HT-29 (cell line): ENCODE measurements at places on chromosomes 2 and 18.

DNA sequence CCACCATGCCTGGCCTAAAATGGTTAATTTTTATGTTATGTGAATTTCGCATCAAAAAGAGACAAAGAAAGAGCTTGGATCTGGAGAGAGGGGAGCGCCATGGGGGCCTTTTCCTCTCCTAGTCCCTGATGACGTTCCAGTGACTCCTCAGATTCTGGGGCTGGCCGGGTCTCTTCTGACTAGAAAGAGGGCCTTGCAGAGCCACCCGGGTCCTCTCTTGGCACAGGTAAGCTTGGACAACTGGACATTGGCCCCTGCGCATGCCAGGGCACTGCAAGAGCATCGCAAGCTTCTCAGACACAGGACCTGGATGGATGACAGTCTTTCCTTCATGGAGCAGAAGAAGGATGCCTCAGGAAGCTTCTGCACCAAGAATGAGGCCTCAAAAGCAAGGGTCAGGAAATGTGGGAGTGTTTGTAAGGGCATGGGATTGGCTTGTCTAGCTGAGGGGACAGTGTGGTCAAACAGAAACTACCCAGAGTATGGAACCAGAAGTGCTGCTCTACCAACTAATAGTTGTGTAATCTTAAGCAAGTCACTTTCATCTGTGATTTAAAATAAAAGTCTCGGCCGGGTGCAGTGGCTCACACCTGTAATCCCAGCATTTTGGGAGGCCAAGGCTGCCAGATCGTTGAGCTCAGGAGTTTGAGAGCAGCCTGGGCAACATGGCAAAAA is 35.2 kb downstream of the FOSL2 start:
- DNase-seq, result no peak

DNA sequence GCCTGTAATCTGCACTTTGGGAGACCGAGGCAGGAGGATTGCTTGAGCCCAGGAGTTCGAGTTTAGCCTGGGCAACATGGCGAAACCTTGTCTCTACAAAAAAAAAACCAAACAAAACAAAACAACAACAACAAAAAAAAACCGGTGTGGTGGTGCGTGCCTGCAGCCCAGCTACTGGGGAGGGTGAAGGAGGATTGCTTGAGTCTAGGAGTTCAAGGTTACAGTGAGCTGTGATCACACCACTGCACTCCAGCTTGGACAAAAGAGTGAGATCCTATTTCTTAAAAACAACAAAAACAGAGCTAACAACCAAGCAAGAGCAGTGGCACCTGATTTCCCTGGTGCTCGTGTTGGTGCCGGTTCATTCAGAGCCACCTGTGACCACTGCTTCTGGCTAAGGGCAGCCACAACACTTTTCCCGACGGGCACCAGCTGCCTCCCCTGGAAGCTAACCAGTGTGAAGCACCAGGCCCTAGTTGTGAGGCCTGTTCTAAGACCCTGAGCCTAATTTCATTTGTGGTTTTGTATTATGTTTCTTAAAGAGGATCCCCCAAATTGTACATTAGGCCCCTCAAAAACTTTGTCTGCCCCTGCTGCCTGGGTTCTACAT is 1.3 kb downstream of the AOX1 start:
- no peak for DNase-seq

GRCh38 chr2:67872481-67872880 is 190.3 kb downstream of the C1D start:
- DNase-seq, result peak; percentile 17

- peak; percentile 52 for DNase-seq
Measured at GRCh38 chr18:46320928-46321711, 216.9 kb downstream of the HAUS1 start.

GRCh38 chr2:217611626-217612127 is 391.1 kb downstream of the TNS1 start:
- no peak for DNase-seq

- DNase-seq, result no peak
Measured at GRCh38 chr18:74171910-74172606, 23.7 kb downstream of the TIMM21 start.

GRCh38 chr2:147177071-147177857 is 667.6 kb upstream of the ACVR2A start:
- DNase-seq, result peak; percentile 18

DNA sequence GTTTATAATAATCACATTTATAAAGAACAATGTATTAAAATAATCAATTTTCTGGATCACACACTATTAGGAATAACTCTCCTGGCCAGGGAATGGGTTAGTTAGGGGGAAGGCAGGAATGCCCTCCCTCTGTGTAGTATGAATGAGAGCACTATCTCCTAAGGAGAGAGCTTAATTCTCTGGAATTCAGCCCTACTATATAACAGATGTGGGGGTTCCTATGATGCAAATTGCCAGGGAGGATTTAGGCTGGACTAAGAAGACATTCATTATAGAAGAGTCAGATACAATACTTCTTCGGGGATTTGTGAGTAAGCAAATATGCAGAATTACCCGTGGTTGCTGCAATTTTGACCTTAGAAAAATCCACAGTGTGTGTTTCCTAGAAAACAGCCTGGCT is 250.1 kb upstream of the VRK2 start:
- no peak for DNase-seq

DNA sequence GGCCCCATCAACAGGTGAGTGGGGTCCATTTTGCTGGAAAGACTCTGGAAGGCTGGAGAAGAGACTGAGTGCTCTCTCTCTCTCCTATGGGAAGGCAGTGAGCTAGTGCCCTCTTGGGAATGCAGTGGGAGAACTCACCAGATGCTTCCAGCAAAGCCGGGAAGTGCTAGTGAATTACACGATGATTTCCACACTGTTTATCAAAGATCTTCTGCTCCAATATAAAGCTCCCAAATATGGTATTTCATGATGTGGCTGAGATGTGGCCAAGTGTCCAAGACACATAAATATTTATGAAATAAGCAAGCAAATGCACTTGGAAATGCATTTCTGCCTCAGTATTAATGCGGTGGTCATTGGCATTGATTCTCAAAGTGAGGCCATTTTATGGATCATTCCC is 135.9 kb downstream of the VAPA start:
- no peak for DNase-seq

GRCh38 chr2:48558456-48558855 is 28.5 kb downstream of the STON1 start:
- DNase-seq, result no peak

- no peak for DNase-seq
Measured at GRCh38 chr2:241843321-241844065, 15.2 kb downstream of the PDCD1 start.

DNA sequence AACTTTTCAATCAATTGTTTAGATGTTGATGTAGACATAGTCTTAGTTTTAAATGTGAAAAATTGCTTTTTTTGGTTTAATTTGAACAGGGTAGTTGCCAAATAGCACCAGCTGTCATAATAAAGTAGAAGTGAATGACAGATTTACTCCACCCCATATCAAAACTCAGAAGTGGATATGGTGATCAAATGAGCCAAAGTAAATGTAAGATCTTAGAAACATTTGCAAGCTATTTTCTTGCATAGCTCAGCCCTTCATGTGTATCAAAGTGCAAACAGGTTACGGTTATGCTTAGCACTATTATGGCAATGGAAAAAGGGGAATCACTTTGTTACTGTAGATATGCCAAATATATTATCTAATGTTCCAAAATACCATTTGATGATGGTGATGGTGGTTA is 540.9 kb upstream of the NRP2 start:
- no peak for DNase-seq

DNA sequence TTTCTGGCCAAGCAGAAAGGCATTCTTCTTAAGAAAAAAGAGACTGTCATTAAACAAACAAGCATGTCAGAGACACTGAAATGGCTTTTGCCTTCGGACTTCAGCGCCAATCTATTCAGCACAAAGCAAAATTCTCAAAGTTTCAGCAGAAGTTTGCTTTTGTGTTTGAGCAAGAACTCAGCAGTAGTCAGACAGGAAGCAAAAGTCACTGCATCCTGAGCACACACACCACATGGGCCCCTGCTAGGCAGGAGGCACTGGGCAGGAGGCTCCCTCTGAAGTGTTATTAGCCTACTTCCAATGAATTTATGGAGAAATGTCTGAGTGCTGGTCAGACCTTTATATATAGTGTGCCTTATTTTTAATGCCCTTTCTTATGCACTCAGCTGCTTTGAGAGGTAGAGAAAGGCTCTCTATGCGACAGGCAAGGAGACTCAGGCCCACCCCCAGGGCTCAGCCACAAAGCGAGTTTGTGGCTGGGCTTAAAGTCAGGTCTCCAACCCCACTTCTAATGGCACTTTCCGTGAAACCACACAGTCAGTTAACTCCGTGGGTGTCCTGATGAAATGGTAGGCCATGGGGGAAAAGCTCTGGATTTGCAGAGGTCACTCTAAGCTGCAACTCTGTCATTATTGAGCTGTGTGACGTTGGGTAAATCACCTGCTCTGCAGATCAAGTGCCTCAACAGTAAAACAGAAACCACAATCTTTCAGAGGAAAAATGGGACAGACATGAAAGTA is 161.0 kb upstream of the TMEM200C start:
- no peak for DNase-seq

GRCh38 chr2:204643326-204643725 is 98.1 kb downstream of the PARD3B start:
- DNase-seq, result no peak

DNA sequence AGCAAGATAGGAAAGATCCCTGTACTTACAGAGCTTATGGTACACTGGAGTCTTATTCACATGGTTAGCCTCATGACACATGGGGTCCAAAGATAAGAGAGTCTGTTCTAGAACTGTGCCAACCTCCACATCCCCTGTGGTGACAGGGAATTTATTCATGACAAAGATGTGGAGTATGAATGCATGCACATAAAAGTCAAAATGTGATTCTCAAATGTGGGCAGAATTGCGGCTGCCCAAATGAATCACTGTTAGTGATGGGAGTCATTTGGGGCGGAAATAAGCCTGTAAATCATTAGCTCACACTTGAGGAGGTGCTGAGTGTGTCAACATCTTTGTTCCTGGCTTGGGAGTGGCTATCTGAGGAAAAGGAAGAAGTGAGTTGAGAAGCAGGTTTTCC is 560.6 kb downstream of the SLC4A3 start:
- peak; percentile 89 for DNase-seq

- no peak for DNase-seq
Measured at GRCh38 chr18:58552057-58552461, 76.8 kb downstream of the ALPK2 start.

- no peak for DNase-seq
Measured at GRCh38 chr2:41932241-41933045, 115.4 kb upstream of the PKDCC start.

GRCh38 chr2:43950383-43951008 is 45.3 kb downstream of the LRPPRC start:
- DNase-seq, result peak; percentile 68

GRCh38 chr18:70366670-70367069 is 77.8 kb downstream of the SOCS6 start:
- DNase-seq, result no peak

GRCh38 chr2:39142904-39143605 is 22.2 kb upstream of the SOS1 start:
- DNase-seq, result no peak

DNA sequence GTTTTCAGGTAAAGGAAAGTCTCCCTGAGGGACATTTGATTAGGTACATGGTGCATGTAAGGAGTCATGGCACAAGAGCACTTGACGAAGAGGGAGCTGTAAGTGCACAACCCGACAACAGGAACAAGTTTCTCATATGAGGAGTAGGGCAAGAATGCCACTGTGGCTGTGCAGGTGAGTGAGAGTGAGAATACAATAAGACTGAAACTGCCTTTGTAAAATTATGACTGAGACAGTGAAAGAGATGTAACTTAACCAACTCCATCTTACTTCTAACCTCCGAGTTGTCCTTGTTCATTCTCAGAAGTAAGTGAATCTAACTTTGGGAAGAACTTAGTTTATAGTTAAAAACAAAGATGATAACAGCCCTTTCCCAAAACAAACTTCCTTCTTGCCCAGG is 1025.8 kb upstream of the CNTNAP5 start:
- no peak for DNase-seq

DNA sequence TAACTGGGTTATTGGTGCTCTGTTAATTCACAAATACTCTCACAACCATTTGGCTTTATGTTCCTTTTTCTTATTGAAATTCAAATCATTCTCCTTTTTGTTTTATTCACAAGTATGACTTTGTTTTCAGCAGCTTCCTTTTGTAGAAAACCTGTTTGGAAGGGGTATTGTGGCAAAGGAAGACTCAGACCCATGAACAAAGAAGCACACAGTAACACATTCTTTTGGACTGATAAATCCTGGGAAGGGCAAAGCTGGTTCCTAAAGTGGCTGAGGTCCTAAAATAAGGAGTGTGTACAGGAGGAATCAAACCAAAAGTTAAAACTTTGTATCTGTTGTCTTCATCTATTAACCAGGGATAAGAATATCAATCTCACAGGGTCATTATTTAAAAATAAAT is 374.7 kb upstream of the FIGN start:
- DNase-seq, result no peak

- no peak for DNase-seq
Measured at GRCh38 chr18:3236470-3236869, 11.1 kb upstream of the MYL12A start.

DNA sequence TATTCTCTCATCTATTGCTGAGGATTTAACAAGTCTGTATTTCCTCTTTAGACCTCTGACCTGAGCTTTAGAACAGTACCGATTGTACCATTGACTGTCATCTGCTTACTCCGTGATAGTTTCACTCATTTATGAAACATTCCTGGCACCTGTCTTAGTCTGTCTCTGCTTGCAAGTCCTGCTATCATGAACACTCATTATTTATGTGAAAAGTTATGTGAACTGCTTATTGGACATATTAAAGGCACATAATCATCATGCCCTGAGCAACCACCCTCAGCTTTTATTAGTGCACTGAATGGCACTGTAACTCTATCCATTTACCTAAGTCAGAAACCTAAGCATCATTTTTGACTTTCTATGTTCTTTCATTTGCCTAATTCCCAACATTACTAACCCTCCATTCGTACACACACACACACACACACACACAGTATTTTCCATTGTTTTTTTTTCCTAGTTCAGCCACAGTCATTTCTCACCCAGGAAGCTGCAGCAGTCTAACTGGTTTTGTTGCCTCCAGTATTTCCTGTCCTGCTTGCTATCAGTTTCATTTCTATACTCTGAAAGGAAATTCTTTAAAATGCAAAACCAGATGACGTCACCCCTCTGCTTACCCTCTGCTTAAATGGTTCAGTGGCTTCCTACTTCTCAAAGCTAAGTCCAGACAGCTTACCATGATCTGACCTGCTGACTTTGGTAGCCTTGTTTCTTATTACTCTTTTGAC is 146.1 kb downstream of the HAUS1 start:
- DNase-seq, result peak; percentile 87

- no peak for DNase-seq
Measured at GRCh38 chr2:163417596-163418337, 318.0 kb downstream of the FIGN start.

GRCh38 chr2:144834363-144834762 is 314.4 kb upstream of the ZEB2 start:
- DNase-seq, result no peak

- no peak for DNase-seq
Measured at GRCh38 chr2:8003462-8004075, 678.3 kb upstream of the ID2 start.

GRCh38 chr2:8022908-8023640 is 658.8 kb upstream of the ID2 start:
- DNase-seq, result no peak

- DNase-seq, result peak; percentile 23
Measured at GRCh38 chr18:5370332-5370731, 74.8 kb upstream of the ZBTB14 start.
